ENCODE measurements at places on chromosomes 7 and 10.

- DNase-seq = peak; percentile 76
Observed at GRCh38 chr10:101067356-101068083, 5.7 kb downstream of the KAZALD1 start.

DNA sequence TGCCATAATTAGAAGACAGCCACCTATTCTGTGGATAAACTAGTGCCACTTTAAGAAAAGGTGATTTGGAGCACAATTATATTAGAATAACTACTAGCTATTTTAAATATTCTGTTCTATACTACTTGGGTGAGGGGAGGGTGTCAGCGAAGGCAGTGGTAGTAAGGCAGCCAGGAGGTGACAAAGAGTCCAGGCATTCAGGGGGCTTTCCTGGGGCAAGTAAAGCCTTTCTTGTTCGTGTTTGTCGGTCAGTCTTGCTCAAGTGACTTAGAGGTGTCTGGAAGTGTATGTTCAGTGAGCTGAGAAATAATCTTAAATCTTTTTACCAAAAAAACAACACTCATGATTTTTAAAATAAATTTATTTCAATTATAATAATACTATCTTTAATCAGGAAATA, 34.4 kb downstream of the ADD3 start:
- DNase-seq = no peak

- DNase-seq = no peak
Observed at GRCh38 chr7:304574-305409, 14.8 kb downstream of the FOXL3 start.

GRCh38 chr10:8544057-8544380, 489.5 kb downstream of the GATA3 start:
- no peak for DNase-seq

GRCh38 chr7:131945313-131945911, 389.0 kb upstream of the PODXL start:
- peak; percentile 71 for DNase-seq

- DNase-seq = no peak
Observed at GRCh38 chr7:100951888-100952560, 2.7 kb downstream of the MUC3A start.

DNA sequence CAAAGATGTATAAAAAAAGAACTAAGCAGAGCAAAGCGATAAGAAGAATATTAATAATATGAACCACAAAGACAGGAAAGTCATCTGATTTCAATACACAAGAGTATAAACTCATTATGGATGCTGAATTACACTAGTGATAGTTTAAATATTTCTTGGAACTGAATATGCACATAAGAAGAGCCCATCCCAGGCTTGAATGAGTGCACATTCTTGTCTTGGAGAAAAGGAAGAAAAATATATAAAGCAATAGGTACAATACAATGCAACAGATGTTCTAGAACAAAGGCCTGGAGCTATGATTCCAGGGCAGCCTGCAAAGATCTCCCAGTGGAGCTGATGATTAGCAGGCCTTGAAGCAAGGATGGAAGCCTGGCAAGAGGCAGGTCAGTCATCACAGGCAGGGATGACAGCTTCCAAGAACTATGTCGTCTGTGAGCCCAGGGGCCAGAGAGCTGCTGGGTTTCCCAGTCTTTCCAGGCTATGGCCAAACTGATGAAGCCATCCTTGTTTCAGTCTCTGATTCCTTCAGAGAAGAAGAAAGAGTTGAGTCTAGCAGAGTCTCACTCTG, 277.6 kb downstream of the KCNMA1 start:
- no peak for DNase-seq

DNA sequence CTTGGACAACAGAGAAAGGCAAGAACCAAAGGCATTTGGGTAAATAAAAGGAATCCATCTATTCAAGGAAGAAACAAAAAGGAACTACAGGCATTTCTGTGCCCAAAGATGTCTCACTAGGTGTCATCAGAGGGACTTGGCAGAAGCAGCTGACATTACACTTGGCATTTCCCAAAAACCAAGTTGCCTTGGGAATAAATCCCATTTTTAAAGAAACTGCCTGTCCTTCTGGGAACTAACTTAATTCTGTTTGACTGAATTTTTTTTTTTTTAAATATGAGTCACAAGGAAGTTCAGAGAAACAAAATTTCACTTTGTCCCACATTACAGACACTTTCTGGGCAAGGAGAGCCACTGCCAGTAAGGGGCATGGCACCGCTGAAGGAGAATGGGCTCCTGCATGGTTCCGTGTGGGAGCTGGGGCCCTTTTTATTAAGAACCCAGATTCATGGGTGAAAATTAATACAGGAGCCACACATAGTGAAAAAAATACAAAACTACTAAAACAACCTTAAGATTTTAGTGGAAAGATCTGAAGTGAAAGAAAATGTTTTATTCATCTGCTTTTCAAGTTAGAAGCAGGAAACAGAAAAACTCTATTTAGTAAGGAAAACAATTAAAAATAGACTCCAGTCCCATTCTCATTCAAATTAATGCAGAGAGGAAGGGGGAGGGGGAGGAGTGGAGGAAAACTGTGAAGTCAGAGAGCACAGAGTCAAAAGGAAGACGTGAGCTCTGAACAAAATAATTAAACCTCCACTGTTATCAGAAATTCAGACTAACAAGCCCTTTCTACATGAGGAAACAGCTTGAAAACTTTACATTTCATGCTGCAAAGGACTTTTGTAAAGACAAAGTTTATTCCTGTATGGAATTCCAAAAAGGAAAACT, 118.4 kb upstream of the PDLIM1 start:
- no peak for DNase-seq

DNA sequence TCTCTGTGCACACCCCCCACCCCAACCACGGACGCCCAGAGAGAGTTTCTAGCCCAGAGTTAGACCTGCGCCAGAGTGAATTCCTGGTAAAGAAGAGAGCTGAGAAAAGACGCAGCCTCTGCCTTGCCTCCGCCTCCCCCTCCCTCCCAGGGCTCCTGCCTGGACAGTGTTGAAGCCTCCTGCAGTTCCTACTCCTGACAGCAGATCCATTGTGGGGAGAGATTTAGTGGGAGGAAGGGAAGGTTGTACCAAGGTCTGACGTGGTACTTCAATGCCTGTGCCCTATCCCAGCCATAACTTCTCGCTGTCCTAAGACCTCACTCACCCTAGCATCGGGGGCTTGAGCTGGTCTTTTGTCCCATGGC, 952 bp downstream of the SRRM3 start:
- DNase-seq = no peak

DNA sequence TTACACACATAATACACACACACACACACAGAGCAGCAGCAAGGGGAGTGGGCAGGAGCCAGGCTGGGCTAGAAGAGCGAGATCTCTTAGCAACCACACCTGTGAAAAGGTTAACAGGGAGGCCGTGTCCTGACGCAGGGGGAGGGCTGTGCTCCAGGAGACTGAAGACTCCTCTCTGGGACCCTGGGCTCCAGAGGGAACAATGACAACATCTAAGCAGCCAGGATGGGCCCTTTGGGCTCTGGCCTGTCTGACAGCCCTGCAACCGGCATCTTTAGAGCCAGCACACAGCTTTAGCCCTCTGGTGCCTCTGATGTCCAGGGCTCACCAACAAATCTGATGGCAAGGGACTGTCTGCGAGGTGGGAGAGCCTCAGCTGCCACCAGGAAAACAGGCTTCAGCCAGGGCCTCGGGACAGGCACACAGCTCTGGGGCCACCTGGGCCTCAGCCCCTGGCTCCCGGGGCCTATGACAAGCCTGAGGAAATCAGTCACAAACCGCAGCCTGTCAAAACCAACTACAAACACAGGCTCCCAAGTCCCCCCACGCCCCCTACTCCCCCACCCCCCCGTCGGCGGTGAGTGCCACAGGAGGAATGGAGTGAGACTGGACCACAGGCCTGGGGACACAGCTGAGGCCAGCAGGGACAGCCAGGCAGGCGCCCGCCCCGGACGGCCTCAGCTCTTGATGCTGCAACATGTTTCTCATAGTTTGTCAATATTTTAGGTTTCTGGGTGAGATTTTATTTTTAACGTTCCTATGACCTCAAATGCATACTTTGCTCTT, 102.8 kb downstream of the TNS3 start:
- no peak for DNase-seq

DNA sequence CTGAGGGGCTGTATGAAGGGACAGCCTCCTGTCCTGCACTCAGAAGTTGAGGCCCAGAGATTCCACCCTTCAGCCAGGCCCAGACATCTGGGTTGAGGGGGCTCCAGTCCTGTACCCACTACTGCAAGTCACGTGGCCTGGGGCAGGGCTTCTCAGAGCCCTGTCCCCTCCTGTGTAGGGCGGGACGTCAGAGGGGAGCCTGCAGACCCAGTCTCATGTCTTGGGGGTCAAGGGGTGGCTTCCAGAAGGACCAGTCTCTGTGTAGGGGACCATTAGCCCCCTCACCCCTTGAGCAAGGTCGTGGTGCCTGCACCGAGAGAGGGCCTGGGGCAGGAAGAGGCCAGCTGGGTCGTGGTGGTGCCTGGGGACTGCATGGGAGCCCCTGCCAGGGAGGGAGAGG, 593 bp upstream of the PILRA start:
- DNase-seq = no peak

DNA sequence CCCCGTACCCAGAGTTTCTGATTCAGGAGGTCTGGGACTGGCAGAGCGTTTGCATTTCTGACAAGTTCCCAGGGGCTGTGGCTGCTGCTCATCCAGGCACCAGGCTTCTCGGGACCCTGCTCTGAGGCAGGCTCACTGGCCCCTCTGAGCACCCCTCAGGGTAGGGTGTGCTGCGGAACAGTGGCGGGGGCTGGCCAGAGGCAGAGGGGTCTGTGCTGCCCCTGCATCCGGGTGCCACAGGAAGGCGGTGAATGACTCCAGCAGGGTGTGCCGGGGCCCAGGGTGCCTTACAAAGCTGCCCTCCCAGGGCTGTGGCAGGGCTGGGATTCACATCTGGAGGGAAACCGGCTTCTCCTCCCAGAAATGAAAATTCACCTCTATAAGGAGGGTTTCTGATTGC, 77.4 kb downstream of the CHST15 start:
- DNase-seq = no peak

GRCh38 chr10:110758898-110759297, 112.8 kb upstream of the PDCD4 start:
- DNase-seq = no peak

- DNase-seq = no peak
Observed at GRCh38 chr7:74475243-74475986, 21.7 kb downstream of the GTF2IRD1 start.

- no peak for DNase-seq
Observed at GRCh38 chr7:98877692-98878364, 504 bp upstream of the TRRAP start.

DNA sequence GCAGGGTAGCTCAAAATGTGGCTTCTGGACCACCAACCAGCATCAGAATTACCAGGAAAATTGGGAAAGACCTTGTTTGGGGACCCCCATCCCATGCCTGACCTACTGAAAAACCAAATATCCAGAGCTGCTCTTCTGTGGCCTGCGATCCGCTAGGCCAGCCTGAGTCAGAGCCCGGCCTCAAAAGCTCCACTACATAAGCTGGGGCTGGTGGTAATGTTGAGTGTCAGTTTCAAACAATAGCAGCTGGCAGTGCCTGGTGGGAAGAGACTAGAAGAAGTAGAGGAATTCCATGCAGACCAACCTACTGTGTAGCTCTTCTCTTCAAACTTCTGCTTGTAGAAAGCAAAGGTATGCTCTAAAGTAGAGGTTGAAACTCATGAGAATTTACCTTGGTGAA, 52.0 kb downstream of the KLRG2 start:
- no peak for DNase-seq

DNA sequence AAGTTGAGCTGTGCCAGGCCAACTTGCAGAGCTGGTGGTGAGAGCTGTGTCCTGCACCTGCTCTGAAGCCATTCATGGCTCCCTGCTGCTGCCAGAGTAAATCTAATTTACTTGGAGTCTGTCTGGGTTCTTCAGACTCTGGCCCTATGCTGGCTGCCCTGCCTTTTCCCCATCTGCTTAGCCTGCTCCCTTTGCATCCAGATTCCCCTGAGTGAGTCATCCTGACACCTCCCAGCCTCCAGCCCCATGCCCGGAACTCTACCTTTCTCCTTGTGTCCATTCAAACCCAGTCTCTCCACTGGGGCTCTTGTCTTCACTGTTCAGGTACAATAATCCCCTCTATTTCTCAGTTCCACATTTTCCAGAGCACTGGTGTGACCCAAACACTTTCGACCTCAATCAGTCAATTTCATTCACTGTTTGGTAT, 434.4 kb upstream of the ZMIZ1 start:
- no peak for DNase-seq

GRCh38 chr7:25820432-25821040, 331.5 kb upstream of the NFE2L3 start:
- DNase-seq = peak; percentile 50

GRCh38 chr7:48337012-48337621, 165.9 kb downstream of the ABCA13 start:
- DNase-seq = no peak

GRCh38 chr10:93758508-93758885, 761 bp downstream of the LGI1 start:
- no peak for DNase-seq

DNA sequence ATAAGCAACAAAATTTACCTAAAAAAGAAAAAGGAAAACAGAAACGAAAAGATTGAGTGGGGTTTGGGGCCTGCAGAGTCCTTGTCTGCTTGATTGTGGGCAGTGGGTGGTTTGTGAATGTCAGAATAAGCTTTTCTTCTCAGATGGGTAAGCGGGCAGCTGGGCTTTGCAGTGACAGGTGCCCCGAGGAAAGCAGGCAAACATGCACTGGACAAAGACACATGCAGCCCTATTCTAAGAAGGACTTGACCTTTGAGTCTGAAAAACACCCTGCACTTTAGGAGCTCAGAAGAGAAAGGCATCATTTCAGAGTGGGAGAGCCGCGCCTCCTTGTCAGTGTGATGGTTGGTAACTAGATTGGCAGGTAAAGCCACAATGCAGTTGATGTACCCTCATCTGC, 562.7 kb downstream of the PTPRN2 start:
- DNase-seq = no peak

DNA sequence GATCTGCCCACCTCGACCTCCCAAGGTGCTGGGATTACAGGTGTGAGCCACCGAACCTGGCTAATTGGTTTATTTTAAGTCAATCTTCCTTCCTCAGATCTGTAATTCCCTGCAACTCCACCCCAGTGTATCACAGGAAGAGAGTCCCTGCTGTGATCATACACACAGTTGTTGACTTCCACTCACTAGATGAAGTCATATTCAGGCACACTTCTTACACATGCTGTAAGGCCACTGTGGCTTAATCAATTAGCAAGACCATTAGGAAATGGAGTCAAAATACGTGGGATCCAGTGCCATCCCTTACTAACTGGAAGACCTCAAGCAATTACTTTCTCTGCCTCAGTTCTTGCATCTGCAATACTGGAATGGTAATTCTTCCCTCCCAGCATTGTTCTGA, 66.1 kb upstream of the PAX2 start:
- no peak for DNase-seq

GRCh38 chr10:29304264-29304994, 15.6 kb downstream of the LYZL1 start:
- no peak for DNase-seq

DNA sequence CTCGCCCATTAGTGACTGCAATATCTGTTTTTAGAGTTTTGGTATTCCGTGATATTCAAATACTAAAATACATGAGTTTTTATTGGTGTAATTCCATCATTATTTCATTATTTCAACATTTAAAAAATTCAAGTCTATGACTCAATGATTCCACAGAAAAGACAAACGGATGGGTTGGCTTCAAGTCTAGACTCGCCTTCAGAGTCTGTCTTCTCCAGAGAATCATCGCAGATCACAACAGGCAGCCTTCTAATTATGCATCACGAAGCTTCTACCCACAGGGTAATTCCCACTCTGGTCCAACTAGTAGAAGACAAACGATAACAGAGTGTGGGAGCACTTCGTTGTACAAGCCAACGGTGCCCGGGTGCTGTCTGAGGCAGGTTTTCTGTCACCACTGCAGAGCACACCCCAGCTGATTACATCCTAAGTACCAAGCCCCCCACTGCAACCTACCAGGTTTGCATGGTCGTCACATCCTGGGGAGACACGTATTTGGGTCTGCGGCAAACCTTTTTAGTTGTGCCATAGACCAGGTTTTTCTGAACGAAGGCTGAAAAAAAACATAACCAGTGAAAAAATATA, 28.9 kb downstream of the PARP12 start:
- no peak for DNase-seq

Data from Peyer's patch (tissue), 4 donors.